ENCODE measurements at places on chromosomes 1 and 21. TPM values are rescaled to one million over a fixed set of nuclear protein-coding genes. Genes with fewer than 3 reads are reported as not detected.

ERI3 gene
- total RNA-seq: 60.4 TPM

SYTL1 gene
- 19.3 TPM for total RNA-seq

C1orf174 gene
- total RNA-seq: 16.8 TPM

C1orf115 gene
- 29.0 TPM for total RNA-seq

YOD1 gene
- total RNA-seq: 6.2 TPM

CFHR5 gene
- not detected for total RNA-seq

SYPL2 gene
- 6.7 TPM for total RNA-seq

TNN gene
- not detected for total RNA-seq

PCSK9 gene
- 0.28 TPM for total RNA-seq

VSIG8 gene
- not detected for total RNA-seq

BECN2 gene
- not detected for total RNA-seq

DNA sequence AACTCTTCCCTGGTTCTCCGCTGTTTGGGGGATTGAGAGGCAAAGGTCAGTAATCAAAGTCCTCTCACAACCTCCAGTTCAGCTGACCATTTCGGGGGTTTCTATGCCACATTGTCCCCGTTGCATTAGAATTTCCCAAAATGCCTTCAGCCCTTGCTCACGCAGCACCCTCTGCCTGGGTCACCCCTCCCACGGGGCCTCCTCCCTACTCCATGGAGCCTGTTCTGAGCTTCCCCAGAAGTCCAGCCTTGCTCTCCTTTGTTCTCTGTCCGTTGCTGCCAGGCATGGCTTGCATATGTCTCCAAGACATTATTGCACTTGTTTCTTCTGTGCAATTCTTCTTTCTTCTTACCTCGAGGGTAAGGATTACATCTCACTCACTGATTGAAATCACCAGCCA lies 16.5 kb downstream of the DMRTB1 start:
- no peak for DNase-seq

DNA sequence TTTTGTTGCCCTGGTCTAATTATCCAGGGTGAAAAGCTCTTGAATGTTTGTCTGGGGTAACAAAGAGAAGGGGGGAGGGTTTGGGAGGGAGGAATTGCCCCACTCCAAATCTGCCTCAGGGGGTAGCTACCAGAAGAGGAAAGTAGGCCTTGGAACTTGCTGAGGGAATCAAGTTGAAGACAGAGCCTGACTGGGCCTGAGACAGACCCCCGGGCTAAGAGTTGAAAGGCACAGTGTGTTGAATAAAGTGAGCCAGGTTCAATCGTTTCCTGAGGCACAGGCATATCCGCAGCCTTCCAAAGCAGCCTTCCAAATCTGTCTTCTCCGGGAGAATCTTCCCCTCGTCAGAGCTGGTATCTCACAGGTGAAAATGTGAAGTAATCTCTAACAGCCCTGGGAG lies 96.6 kb downstream of the LRIG2 start:
- no peak for DNase-seq

GRCh38 chr1:94321662-94322061 lies 84.3 kb upstream of the ARHGAP29 start:
- no peak for DNase-seq

DNA sequence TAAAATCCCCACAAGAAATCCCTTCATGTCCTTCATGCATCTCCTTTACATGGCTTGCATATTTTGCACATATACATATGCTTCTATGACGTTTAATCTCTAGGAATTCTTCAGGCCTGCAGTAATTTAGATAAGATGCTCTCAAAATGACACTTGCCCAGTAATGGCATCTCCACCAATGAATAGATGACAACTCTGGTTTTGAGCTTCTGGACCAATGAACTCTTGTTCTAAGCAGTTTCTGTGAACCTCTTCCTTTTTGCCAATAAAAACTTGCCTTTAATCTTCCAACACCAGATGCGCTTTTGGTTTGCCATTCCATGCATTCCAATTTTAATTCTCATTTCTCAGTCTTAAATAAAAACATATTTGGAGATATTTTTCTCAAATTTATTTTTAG lies 189.8 kb upstream of the OLFM3 start:
- DNase-seq: no peak

DNA sequence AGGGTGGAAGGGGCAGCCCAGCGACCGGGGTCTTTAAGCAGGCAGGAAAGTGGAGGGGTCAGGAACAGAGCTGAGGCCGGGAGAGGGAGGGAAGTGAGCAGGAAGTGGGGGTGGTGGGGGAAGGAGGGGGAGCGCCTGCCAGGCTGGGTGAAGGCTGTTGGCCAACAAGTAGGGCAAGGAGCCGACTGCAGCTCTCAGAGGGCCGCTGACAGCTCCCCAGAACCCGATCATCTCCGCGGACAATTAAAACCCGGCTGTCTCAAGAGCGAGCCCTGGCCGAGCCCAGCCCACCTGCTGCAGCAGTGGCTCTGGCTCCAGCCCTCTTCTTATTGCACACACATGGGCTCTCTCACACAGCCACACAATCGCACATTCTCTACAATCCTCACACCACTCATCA lies 51.6 kb downstream of the GRIK3 start:
- DNase-seq: no peak

- no peak for DNase-seq
Measured at GRCh38 chr1:168455764-168456163, 88.0 kb downstream of the XCL2 start.

DNA sequence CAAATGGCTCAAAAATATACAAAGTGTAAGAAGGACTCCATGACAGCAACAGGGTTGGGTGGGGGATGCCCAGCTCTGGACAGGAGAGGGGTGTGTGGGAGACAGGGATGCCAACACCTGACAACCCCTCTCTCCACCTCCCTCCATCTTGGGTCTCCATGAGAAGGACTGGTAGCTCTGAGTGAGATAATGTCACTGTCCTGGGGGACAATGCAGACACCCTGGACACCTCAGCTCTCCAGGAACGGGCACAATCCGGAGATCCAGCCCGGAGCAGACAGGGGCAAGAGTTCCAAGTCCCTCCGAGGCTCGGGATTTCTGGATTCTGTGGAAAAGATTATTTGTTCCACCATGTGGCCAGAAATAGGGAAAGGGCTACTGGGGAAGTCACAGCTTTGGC lies 122.5 kb downstream of the GLIS1 start:
- no peak for DNase-seq

DNA sequence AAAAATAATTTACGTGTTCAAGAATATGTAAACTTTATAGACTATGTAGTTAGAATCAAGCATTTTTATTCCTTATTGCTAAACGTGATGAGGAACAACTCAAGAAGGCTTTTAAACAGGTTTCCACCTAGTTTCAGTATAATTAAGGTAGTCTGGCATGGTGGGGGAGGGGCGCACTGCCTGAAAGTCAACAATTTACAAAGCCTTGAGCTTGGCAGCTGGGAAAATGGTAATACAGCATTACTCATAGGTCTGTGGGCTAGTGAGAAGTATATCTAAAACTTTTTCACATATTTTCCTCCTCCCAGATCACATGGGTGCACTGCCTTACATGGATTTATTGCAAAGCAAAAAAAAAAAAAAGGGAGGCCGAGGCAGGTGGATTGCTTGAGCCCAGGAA lies 75.2 kb downstream of the EVI5 start:
- peak; percentile 34 for DNase-seq

DNA sequence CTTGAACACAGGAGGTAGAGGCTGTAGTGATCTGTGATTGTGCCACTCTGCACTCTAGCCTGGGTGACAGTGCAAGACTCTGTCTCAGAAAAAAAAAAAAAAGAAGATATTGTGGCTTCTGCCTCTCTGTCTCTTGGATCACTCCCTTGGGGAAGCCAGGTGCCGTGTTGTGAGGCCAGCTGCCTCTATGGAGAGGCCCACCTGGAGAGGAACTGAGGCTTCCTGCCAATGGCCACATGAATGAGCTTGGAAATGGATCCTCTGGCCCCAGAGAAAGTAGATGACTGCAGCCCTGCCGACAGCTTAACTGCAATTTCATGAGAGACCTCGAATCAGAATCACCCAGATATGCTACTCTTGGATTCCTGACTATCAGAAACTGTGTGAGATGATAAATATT lies 19.7 kb upstream of the AK2 start:
- no peak for DNase-seq

- DNase-seq: no peak
Measured at GRCh38 chr1:1308756-1309250, 406 bp downstream of the PUSL1 start.

DNA sequence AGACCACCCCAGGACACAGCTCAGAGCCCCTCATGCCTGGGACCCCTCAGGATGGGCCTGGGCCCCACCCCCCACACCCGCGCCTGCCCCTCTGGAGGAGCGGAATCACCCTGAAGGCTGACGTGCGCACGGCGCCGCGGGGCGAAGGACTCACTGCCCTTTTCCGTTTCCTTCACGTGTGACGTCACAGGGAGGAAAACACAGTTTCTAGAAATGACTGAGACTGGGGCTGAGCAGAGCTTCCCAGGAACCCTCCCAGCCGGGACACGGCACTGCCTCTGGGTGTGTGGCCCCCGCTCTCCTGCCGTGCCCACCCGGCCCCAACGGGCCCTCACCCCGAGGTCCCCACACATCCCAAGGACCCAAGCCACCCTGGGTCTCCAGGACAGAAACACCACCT lies 5.4 kb upstream of the TNFRSF4 start:
- no peak for DNase-seq

GRCh38 chr1:185245466-185245865 lies 71.6 kb downstream of the IVNS1ABP start:
- DNase-seq: no peak

DNA sequence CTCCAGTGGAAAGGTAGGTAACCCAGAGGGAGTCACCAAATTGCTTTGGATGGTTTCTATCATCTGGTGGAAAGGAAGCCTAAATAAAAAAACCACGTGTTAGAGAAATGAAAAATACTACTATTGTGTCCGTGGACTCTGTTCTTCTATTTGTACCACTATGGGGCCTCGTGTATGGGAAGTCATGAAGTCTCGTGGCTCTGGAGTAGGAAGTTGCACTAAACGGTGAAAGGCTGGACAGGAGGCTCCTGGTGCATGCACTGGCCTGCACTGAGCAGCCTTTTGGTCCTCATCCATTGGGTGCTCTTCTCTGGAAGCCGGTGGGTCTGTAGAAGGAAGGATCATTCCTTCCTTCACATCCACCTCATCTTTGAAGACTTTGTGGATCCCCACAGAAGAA lies 17.0 kb downstream of the F3 start:
- DNase-seq: no peak

DNA sequence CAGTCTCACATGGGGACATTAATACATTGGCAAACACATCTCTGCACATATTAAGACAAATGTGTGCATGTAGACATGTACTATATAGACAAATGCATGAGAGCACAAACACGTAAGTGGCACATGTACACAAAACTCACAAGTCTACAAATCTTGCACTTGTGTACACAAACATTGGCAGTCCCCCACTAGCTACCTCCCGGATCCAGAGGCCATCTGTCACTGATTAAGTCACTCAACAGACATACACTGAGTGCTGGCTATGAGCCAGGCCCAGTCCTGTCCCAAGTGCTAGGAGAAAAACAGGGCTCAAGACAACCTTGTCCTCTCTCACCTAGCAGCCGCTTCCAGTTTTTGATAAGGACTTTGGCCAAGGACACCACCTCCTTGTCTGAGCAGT lies 7.0 kb downstream of the TCEA3 start:
- no peak for DNase-seq

DNA sequence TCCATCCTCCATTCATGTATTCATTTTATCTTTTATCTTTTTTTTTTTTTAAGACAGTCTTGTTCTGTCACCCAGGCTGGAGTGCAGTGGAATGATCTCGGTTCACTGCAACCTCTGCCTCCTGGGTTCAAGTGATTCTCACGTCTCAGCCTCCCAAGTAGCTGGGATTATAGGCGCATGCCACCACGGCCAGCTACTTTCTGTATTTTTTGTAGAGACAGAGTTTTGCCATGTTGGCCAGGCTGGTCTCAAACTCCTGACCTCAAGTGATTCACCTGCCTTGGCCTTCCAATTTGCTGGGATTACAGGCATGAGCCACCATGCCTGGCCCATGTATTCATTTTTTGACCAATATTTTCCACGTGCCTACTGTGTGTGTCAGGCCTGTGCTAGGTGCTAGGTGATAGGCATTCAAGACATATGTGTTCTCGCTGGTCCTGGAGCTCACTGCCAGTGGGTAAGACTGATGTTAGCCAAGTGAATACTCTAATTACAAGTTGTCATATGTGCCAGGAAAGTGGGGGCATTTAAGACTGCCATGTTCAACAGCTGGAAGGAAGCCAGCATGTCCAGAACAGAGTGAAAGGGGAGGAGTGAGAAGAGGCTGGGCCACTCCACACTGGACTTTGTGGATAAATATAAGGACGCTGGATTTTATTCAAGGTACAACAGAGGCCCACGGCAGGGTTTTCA lies 5.3 kb upstream of the CELSR2 start:
- no peak for DNase-seq
